AG09319 (cell line): ENCODE measurements at places on chromosomes 7 and 10.

DNA sequence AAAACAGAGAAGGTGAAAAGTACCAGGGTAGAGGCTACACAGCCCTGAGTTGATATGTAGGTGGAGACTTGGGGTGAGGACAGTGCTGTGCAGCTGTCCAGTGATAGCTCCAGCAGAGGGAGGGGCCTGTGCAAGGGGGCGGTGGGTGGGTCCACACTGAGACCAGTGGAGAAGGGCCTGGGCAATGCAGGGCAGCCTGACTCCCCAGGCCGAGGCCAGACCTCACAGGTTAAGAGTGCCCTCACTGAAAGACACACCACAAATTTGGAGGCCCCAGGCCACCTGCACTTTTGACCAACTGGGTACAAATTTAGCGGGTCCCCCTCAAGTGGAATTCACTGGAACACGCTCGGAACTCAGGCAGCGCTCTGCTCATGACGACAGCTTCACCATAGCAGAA, 6.7 kb upstream of the RASGEF1A start:
- DNase-seq: no peak

DNA sequence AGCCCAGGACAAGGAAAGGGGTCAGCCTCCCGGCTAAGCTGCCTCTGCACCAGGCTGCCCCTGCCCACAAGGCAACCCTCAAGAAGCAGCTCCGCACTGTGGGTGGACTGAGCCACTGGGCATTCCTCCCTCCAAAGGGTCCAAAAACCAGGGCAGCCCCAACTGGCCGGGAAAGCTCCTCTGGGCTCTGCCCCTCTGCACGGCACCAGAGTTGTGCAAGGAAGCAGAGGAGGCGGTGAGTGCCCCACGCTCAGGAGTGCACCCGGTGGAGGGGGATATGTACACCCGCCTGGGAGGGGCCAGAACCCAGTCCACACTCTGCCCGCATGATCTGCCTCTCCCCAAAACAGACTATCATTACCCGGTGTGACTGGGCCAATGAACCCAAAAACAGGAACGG, 43.8 kb downstream of the PTPRN2 start:
- DNase-seq: no peak

DNA sequence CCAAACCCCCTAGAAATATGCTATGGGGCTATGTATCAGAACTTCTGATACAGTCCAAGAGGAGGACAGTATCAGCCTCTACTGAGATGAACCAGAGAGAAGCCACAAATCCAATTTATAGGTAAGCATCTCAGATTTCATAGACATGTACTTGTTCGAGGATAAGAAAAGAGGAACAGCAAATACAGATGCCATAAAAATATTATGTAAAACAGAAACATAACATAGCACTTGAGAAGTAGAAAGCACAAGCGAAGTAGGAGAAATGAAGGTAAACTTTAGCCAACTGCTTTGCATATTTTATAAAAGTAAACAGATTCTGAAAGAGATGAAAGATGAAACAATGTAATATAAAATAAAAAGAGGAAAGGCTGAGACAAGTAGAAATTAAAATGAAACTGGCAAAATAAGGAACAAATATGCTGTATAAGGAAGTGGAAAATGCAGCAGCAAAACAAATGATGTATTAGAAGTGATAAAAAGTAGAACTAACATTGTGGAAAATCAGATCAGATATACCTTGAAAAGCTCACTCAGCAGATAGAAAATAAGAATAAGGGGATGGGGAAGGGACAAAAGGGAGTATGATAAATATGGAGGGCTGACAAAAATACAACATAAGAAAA, 135.1 kb downstream of the SKAP2 start:
- DNase-seq: no peak

GRCh38 chr10:79244068-79244442, 103.2 kb upstream of the PPIF start:
- DNase-seq: no peak

- DNase-seq: no peak
Measured at GRCh38 chr10:5311617-5312016, 53.1 kb upstream of the UCN3 start.

GRCh38 chr10:113487154-113487553, 65.7 kb upstream of the HABP2 start:
- DNase-seq: no peak

DNA sequence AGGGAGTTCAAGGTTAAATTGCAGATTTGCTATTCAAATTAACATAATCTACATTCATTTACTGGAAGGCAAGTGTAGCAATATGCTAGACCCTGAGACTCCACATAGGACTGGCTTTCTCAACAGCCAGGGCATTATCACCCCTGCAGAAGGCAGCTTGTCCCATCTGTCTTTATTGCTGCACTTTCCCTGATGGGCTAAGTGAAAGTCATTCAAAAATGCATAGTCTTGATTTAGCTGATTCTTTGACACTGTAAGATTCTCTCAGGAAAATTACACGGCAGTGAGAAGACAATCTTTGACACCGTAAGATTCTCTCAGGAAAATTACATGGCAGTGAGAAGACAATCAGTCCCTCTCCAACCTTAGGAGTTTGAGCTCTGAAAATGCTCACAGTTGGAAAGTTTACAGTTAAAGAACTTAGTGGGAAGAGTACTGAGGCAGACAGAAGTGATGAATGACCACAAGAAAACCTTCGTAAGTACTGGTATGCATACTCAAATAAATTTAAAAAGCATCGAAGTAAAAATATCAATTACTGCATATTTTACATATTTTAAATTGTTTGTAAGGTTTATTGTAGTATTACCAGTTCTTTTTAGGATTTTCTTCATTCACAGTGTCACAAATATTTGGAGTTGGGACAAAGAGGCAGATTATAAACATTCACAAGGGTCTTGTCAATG, 88.9 kb downstream of the RAPGEF5 start:
- DNase-seq: no peak

DNA sequence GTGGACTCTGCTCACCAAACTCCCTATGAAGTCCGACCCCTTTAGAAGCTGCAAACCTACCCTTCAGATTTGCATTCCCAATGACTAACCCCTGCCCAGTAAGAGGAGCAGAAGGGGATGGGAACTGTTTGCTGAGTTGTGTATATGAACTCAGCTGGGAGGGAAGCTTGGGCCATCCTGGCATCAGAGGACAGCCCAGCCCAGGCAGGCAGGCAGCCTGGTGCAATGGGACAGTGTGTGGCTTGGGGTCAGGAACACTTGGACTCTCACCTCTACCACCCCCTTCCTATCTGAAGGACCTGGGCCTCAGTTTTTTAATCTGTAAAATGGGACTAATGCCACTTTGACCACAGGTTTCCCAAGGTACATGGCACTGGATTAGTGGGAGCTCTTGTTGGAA, 147.4 kb upstream of the GPR26 start:
- DNase-seq: no peak

DNA sequence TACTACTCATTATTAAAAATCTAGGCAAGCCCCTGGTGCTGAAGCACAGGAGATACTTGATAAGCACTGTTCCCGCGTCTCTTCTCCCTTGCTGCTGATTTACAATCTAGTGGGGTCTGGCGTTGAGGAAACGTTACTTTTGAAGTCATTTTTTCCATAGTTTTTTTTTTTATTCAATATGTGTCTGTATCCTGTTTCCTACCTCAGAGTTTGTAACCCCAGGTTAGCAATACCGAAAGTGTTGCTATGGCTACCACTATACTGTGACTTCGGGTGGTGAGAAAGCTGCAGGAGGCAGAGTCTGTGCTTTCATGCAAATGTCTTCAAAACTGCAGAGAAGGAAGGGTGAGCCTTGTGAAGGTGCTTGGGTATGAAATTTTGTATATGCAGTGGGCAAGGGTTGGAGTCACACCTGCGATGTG, 458.8 kb upstream of the GHITM start:
- DNase-seq: no peak

DNA sequence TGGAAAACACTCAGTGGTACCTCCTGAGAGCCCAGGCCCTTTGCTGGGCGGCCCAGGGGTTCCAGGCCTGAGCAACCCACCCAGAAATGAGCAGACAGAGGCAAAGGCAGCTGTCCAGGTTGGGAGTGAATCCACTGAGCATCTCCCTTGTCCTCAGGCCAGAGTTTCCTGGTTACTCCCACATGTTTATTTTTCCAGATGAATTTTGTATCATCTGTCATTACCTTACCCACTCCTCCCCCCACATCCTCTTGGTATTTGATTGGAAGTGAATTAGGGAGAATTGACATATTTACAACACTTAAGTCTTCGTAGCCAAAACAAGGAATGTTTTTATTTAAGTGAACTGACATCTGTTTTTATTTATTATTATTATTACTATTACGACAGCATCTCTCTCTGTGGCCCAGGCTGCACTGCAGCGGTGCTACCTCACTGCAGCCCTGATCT, 13.2 kb upstream of the LMBR1 start:
- DNase-seq: no peak

GRCh38 chr7:6271694-6272440, 557 bp downstream of the CYTH3 start:
- DNase-seq: no peak

DNA sequence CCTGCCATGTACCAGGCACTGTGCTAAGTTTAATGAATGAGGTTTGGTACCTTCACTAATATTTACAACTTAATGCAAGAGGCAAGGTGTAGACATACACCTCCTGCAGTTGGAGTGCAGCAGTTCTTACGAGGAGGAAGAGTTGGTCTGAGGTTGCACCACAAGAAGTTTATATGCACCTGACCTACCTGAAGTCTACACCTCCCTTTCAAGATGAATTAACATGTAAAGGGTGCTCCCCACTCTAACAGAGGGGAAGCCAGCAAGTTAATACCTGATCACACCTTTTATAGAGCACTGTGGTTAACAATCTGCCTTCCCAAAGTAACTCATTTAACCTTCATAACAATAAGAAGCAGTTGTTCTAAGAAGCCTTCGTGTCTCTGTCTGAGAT, 120.0 kb downstream of the LYZL1 start:
- DNase-seq: no peak

GRCh38 chr10:110109511-110109910, 97.9 kb upstream of the MXI1 start:
- no peak for DNase-seq

GRCh38 chr7:155000795-155001194, 2.1 kb downstream of the PAXIP1 start:
- no peak for DNase-seq

DNA sequence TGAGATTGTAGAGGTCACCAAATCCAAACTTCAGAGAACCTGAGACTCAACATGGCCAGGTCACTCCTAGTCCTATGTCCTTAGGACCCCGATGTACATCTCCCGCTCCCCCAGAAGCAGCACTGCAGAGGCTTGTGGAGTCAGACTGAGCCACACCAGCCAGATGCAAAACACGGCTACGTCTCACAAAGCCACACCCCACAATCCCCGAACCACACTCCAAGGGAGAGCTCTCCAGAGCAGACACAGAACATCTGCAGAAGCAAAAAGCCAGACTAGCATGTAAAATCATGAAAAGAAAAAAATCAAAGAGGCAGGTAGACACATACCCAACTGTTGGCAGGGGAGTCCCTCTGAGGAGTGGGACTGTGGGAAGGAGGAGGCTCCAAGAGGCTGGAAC, 104.9 kb downstream of the CTBP2 start:
- no peak for DNase-seq

DNA sequence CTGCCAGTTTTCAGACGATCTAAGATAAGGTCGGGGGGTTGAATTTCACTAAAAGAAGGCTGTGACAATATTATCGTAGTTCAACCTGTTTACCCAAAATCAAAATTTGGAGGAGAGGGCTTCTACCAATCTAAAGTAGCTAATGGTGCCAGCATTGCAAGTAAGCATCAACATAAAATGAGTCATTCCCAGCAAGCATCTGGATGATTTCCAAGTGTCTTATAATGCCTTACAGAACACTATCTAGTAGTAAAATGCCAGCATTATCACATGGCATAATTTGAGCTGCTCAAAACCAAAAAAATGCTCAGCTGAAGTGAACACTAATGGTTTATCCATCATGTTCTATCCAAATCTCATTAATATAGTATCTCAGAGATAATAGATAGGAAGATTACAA, 1193.9 kb downstream of the DNAJB9 start:
- no peak for DNase-seq

- DNase-seq: peak; percentile 56
Measured at GRCh38 chr7:75951506-75951905, 36.6 kb downstream of the POR start.

DNA sequence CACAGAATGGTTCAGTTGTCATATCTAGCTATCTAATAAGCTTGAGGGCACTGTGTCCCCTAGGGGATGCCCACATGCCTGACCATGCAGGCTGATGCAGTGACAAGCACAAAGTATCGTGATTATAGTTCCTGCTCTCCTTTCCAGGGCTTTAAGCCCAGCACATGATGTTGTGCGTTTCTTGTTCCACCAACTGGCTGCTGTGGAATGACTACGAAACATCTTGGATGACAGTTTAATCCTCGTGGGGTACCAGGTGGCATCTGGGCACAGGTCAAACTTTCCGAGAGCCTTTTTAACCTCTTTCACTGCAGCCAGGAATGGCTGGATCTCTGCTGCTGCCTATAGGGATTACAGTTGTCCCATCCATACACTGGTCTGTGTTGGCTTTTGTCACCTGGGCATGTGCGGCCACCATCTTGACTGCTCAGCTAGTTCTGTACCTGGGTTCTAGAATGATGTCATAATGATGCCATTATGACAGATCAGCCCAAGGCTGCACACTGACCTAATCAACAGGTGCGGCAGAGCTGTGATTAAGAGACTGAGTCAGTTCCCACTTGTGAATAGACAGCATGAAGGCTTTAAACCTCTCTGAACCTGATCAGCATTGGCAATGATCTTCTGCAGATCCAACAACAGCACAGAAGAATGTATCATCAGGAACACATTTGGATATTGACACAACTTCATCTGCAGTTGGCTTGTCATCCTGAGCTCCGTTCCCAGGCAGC, 144.1 kb downstream of the DLG5 start:
- DNase-seq: no peak

GRCh38 chr10:133391761-133392518, 2.0 kb upstream of the MTG1 start:
- no peak for DNase-seq

- DNase-seq: no peak
Measured at GRCh38 chr10:28996345-28996744, 292.5 kb upstream of the LYZL1 start.

DNA sequence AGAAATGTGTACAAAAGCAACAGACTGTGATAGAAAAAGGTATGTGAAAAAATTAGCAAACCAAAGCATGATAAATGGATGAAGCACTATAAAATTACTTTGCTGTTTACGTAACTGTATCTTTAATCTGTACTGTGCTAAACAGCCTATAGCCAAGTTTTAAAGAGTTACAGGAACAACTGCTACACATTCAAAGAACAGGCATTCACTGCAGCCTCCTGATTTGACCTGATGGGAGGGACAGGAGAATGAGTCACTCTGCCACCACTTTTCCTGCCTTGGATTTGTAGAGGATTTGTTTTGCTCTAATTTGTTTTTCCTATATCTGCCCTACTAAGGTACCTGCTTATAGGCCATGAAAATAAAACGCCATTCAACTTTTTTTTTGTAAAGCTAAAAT, 116.1 kb downstream of the FANK1 start:
- DNase-seq: no peak
